ENCODE measurements at places on chromosomes 3 and 15.

- peak; percentile 62 for DNase-seq
Observed at GRCh38 chr15:51878446-51879386, 49.3 kb downstream of the TMOD3 start.

- peak; percentile 59 for DNase-seq
Observed at GRCh38 chr15:44035781-44036699, 159.0 kb downstream of the FRMD5 start.

GRCh38 chr3:187944390-187945179 lies 199.3 kb upstream of the BCL6 start:
- no peak for DNase-seq

- DNase-seq: peak; percentile 89
Observed at GRCh38 chr3:124669470-124669869, 60.8 kb upstream of the UMPS start.

DNA sequence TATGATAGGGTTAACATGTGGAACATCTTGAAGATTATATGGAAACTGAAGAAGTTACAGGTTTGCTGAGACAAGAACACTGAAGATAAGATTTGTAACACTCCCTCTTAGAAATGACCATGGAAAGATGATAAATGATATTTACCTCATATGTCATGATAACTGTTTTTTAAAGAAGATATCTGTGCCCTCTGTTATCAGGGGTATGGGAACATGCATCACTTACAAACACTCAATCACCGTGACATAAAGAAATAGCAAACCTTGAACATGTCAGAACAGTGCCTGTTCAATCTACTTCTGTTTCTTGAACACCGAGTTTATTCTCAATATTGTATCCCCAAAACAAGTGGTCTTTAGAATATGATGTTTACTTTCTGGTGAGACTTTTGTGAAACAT lies 149.4 kb downstream of the ROBO2 start:
- DNase-seq: no peak
